Heart right ventricle (tissue), 16 donors: ENCODE measurements at places on chromosomes 7 and 10.

GRCh38 chr7:133196856-133197612 is 55.8 kb upstream of the EXOC4 start:
- DNase-seq, result no peak

- no peak for DNase-seq
These were observed 193.8 kb downstream of the LRRTM3 start for GRCh38 chr10:67119651-67120050.

DNA sequence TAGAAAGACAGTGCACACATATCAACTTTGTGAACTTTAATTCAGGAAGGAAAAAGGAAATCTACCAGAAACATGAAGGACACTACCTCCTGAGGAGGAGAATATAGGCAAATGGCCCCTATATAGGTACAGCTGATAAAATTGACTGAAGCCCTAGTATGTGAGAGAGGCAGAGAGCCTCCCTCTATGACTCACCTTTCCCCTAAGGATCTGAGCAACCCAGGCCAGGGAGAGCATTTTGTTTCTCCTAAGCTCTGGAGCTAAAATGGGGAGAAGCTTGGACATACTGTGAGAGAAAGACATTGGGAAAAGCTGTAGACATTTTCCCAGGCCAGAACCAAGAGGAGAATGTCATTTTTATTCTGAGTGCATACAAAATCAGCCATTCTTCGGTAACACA is 303.5 kb downstream of the AHR start:
- no peak for DNase-seq

- DNase-seq, result no peak
These were observed 514.0 kb downstream of the DNAJB6 start for GRCh38 chr7:157850481-157851444.

DNA sequence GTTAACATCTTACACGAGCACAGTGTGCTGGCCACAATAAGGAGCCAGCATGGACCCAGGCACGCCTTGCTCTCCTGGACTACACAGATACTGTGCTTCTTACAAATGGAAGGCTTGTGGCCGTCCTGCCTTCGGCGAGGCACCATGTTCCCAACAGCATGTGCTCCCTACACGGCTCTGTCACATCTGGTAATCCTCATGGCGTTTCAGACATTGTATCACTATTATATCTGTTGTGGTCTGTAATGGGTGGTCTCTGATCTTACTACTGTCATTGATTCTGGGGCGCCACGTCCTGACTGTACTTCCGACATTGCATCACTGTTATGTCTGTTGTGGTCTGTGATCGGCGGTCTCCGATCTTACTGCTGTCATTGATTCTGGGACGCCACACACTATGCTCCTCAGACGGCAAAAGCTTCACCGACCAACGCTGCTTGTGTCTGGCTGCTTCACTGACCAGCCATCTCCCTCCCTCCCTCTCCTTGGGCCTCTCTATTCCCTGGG is 195.4 kb downstream of the MAD1L1 start:
- no peak for DNase-seq

DNA sequence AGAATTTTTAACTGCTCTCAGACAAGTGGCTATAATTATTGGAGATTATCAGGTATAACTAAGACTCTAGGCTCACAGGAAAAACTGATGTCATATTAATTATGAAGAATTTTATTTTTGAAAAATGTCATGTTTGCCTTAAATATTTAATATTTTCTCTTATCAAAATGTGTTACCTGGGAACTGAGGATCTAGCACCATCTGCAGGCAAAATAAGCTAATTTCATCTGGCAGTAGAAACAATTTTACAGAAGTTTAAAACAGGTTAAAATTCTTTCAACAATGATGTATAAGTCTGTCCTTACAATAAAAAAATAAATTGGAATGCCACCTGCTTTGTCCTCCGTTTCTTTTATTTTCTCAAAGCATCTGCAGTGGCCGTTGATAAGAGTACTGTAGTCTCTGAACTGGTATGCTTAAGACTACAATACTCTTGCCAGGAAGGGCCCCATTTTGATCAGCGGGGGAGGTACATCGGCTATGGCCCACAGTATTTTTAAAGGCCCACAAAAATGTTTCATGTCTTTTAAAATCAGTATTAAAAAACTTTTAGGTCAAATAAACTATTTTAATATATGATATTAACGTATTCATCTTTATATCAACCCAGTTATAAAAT is 81.3 kb downstream of the VWDE start:
- DNase-seq, result no peak

- no peak for DNase-seq
These were observed 38.2 kb downstream of the SMURF1 start for GRCh38 chr7:99105756-99106155.

DNA sequence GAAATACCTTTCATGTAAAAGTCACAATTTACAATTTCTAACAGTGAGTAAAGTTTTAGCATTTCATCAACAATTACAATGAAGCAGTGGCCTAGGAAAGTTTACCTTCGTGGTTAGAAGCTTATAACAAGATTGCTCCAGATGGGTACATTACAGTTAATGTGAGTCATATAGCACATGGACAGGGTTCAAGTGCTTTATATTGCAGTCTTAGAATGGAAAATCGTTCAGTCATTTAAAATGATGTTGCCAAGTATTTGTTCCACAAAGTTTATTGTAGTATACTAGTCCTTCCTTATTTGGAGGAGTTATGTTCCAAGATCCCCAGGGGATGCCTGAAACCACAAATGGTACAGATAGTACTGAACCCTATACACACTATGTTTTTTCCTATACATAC is 174.6 kb upstream of the TARP start:
- DNase-seq, result no peak

- no peak for DNase-seq
These were observed 20.6 kb downstream of the RBM20 start for GRCh38 chr10:110664483-110665420.

DNA sequence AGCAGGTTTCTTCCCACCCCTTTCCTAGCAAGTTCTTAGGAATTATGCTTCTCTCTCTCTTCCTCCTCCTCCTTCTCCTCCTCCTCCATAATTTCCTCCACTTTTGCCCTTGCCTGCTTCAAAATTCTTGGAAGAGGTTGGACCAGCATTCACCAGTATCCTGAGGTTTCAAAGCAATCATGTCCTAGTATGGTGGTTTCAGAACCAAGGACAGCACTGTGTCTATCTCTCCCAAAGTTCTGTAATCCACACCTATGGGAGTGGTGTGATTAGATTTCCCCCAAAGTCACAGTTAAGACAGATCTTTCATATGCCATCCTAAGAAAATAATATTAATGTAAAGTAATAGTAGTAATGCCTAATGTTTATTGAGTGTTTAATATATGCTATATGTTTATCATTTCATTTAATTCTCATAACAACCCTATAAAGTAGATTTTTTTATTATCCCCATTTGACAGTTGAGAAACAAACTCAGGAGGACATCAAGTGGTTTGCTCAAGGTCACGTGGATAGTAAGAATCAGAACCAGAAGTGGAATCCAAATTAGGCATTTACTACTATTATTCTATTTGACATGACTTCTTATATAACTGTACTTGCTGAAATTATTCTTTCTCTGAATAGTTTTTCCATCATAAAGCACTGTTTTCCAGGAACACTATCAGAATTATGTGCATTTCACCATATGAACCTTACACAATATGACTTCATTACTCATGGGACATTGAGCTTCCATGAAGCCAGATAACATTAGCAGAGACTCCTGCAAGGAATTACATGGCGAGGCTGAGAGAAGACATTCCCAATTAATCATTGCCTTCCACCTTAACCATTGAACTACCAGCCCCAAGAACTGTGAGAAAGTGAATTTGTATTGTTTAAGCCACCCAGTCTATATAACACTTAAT is 91.4 kb downstream of the IPMK start:
- DNase-seq, result no peak

DNA sequence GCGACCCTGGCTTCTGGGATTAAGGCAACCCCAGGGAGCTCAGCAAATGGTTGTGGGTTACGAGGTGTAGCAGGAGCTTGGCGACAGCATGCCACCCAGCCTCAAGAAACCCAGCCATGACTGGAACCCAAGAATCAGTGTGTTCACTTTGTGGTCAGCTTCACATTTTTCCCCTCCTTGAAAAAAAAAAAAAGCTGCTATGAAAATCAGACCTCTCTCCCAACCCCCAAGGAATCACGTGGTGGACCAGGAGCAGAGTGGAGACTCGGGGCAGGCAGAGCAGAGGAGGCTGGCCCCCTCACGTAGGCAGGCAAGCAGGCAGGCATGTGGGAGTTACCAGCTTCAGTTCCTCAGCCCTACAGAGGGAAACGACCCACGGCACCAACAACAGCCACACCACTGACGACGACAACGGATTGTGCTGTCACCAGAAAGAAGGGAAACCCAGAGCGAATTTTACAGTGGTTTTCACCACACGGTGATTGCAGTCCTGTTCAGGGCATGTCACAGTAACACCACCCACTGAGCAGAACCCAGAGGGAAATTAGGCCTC is 203.4 kb downstream of the SLC25A13 start:
- DNase-seq, result no peak

DNA sequence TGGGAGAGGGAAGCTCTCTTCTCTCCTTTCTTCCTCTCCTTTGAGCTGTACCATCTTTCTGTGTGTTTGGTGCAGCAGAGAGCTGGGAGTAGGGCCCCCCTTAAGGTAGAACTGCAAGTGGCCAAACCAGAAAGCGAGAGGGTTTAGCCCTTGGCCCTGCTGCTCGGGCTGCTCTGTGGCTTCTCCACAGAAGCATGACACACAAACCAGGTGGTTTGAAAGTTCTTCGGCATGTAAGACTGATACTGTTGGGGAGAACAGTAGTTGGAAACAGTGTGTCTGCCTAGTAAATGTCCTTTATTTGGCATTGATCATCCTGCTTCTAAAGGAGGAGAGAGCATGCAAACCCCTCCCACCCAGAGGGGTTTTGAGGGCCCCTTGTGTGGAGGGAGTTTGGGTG is 277.8 kb downstream of the CELF2 start:
- DNase-seq, result no peak

- no peak for DNase-seq
These were observed 256.3 kb upstream of the KLF14 start for GRCh38 chr7:130990178-130990832.
